Activated T-helper 2 cell treated with anti-CD3 and anti-CD28 coated beads, Interferon-gamma antibody, Interleukin-2, Interleukin-4, amounts not matched to agents 10 μg/mL and 5 μg/mL and 100 μg/mL, durations not matched to agents 14 hours and 24 hours and 36 hours (primary cell): ENCODE measurements at places on chromosomes 1 and 21.

DNA sequence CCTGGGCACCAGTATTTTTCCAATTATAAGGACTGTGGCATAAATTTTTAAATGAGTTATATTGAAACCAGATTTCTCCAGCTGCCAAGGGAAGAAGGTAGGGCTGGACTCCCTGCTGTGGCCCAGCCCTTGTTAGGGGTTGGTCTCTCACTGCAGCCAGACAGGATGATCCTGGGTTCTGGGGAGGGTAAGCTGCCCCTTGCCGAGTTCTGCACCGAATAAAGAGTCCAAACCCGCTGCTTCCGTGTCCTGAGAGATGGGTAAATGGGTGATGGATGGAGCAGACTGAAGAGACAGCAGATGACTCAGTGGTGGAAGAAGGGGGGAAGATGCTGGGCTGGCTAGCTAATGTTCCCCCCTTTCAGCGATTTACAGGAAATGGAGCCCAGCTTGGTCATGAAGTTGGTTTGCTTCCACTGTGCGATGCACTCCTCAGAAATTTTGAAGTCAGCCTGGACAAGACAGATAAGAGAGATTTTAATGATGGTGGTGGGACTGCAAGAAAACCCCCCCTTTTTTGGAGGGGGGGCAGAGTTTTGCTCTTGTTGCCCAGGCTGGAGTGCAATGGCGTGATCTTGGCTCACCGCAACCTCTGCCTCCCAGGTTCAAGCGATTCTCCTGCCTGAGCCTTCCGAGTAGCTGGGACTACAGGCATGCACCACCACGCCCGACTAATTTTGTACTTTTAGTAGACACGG lies 41.4 kb downstream of the YARS1 start:
- DNase-seq, result no peak
- H3K27ac ChIP-seq, result peak overlapping the region; percentile 51
- H3K4me3 ChIP-seq, result no peak overlapping the region
- H3K36me3 ChIP-seq, result peaks cover 62% of the 10 kb centered on the region
- H3K4me1 ChIP-seq, result peaks cover 5% of the 10 kb centered on the region

GRCh38 chr1:232873931-232874330 lies 68.7 kb downstream of the MAP10 start:
- H3K36me3 ChIP-seq, result no peaks in the 10 kb centered on the region
- H3K4me3 ChIP-seq, result no peak overlapping the region
- H3K27me3 ChIP-seq, result no peaks in the 10 kb centered on the region
- DNase-seq, result no peak

GRCh38 chr1:52920791-52921291 lies 699 bp downstream of the ECHDC2 start:
- H3K36me3 ChIP-seq, result no peaks in the 10 kb centered on the region
- no peak overlapping the region for H3K27ac ChIP-seq
- H3K4me1 ChIP-seq, result peaks cover 21% of the 10 kb centered on the region

- H3K36me3 ChIP-seq, result no peaks in the 10 kb centered on the region
- H3K27ac ChIP-seq, result no peak overlapping the region
- H3K27me3 ChIP-seq, result no peaks in the 10 kb centered on the region
- H3K4me3 ChIP-seq, result no peak overlapping the region
Measured at GRCh38 chr1:245683676-245684075, 528.9 kb downstream of the KIF26B start.

GRCh38 chr21:44511219-44511937 lies 28.6 kb downstream of the KRTAP10-1 start:
- DNase-seq, result no peak
- H3K4me3 ChIP-seq, result no peak overlapping the region
- H3K4me1 ChIP-seq, result no peaks in the 10 kb centered on the region
- H3K36me3 ChIP-seq, result no peaks in the 10 kb centered on the region
- no peak overlapping the region for H3K27ac ChIP-seq
